ENCODE measurements at places on chromosomes 16 and 17. TPM values are rescaled to one million over a fixed set of nuclear protein-coding genes. Genes with fewer than 3 reads are reported as not detected.

FMNL1 gene
- total RNA-seq, result 3.5 TPM

DNA sequence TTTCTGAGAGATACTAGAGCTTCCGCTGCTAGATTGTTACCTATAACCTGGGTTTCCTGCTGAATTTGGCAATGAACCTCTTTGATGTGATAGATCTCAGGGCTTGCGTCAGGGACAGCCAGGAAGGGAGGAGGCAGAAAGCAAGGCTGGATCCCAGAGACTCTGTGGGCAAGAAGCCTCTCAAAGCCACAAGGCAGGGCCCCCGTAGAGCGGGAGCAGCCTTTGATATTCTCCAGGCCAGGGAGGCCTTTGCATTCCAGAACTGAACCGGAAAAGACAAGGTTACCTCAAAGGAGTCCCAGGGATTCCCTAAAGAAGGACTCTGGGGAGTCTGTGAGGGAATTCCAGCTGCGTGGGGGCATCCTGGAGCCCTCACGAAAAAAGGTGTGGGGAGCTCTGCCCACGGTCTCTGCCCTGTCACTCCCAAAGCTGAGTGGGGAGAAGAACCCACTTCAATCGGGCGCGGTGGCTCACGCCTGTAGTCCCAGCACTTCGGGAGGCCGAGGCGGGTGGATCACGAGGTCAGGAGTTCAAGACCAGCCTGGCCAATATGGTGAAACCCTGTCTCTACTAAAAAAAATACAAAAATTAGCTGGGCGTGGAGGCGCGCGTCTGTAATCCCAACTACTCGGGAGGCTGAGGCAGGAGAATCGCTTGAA, 14.3 kb upstream of the SCIMP start:
- no peak for DNase-seq

DNA sequence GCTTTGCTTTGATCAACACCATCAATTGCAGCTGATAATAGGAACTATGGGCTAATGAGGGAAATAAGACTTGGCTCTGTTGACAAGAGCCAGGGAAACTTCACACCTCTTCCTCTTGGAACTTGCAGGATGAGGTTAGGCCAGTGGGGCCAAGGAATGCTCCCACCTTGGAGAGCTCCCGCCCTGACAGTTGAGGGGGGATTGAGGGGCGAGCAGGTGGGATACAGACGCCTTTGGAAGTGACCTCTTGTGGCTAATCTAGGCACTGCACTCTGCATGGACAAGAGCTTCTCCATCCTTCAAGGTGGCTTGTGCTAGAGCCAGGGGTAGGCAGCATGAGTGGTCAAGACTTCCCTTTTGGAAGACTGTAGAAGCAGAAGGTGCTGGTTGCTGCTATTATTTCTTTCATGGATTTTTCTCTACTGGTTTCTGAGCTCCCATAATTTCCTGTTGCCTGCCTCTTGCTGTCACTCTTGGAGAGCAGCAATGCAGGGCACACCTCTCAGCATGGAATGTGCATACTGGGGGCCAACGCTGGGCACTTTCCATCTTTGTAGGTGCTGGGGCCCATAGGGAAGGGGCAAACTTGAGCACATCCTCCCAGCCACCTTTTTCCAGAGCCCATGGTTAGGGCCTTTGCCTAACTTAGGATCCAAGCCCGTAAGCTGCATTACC, 2.3 kb upstream of the PHF12 start:
- DNase-seq, result no peak

DNA sequence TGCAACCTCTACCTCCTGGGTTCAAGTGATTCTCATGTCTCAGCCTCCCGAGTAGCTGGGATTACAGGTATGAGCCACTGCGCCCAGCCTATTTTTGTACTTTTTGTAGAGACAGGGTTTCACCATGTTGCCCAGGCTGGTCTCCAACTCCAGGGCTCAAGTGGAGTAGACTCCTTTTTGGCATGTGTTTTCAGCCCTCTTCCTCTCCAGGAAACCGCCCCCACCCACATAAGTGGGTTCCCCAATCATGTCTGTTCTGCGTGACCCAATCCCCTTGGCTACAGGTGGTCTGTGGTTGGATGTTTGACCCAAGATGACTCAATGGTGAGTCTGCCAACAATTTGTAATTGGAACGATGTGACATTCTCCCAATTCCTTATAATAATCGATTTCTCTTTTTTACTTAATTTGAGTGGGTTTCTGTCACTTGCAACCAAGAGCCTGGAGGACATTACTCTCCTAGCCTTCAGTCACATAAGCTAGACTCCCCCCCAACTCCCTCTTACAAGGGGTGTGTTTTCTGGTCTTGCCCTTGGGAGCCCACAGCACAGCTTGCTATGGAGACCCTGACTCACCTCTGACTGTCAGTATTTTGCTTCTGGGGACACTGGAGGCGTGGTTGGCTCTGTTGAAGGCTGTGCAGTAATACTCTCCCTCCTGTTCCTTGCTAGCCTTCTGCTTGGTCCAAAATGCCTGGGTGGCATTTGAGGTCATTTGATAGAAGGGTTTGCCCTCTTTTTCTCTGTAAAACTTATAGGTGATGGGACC, 34.9 kb downstream of the PECAM1 start:
- no peak for DNase-seq

CES3 gene
- total RNA-seq, result 0.99 TPM

KCNH4 gene
- 0.30 TPM for total RNA-seq

TMEM88 gene
- total RNA-seq, result 27.6 TPM

NPIPA5 gene
- 0.69 TPM for total RNA-seq

DNA sequence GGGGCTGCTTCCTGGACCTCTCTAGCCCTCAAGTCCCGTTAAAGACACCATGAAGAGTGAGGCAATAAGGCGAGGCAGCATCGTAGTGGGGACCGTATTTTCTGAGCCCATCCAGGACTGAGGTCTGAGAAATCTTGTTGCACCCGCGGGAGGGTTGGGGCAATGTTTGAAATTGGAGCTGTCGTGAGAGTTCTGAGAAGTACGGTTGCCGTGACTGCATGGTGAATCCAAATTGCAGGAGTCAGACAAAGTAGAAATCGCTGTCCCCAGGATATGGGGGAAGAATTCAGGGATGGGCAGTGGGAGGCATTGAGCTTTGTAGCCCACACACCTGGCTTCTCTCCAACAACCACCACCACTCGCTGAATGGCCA, 42.0 kb upstream of the RPL38 start:
- no peak for DNase-seq

DNA sequence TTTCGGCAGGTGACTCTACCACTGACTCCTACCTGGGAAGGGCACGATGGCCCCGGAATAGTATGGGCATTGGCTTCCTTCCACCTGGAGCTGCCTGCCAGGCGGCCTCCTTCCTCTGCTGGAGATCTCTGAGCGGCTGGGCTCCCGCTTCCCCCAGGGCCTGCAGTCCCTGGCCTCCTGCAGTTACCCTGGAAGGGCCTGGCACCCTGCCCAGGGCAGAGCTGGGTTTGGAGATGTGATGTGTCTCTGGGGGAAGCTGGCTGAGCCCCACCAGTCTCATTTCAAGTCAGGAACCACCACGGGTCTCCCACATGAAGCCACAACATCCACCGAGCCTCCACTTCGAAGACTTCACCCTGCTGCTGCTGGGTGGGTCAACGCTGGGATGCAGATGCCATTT, 97.9 kb downstream of the IRF8 start:
- no peak for DNase-seq

- DNase-seq, result no peak
These were observed 185.5 kb downstream of the NTN1 start for GRCh38 chr17:9206741-9207332.

DNA sequence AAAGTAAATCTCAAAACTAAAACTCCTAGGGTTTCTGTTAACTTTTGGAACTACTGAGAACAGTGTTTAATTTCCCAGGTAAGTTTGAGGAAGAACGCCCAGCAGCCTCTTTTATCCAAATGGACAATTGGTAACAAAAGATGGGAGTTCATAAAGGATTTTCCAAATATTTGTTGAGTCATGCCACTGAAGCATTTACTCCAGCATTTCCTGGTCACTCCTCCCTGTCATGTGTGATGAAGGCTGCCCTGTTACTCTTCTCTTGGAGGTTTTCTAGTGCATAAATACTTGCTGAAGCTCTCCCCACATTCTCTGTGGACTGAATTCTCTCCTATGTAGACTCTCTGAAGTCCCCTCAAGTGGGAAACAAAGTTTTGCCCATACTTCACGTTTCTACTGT, 16.5 kb downstream of the ZNF75A start:
- DNase-seq, result no peak

TRAPPC2L gene
- total RNA-seq, result 36.3 TPM

- DNase-seq, result no peak
These were observed 238.8 kb downstream of the MRTFB start for GRCh38 chr16:14309906-14310305.

- no peak for DNase-seq
These were observed 25.9 kb downstream of the ZFHX3 start for GRCh38 chr16:73021866-73022495.

CCL4L2 gene
- 3.1 TPM for total RNA-seq

GLIS2 gene
- total RNA-seq, result 7.7 TPM

DNA sequence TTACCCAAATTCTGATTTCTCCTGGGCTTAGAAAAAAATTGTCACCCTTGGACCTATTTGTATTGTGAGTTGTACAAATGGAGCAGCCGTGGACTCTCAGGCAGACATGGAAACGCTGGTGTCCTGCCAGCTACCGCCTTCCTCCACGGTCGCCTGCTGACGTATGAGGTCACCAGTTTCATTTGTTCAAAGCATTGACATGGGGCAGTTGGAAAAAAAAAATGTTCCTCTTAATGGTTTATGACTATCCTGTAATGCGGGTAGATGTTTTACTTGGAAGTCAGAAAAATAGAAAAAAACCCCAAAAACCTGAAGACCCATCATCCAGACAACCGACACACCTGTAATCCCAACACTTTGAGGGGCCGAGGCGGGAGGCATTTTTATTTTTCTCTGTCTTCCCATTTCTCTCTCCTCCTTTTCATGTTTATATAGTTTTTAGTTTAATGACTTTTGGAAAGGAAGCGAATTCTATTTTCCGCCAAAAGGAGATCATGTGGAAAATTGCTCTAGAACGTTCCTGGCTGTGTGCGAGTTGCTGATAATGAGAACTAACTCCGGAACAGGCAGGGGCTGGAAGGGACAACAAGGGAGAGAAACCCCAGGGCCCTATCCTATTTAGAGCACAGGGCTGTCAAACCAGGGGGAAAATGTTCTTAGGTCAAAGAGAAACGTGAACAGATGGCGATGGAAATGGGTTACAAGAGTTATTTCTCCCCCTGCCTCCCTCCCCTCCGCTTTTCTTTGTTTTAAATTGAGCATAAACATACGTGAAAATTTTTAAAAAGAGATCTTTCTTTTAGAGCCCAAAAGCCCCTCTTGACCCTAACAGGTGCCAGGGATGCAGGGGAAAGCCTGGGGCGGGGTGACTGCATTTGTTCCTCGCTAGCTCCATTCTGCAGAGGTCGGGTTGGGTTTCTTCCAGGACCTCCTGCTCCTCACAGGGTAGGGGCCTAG, 13.7 kb downstream of the DNAH17 start:
- DNase-seq, result peak; percentile 44

CALB2 gene
- 16.6 TPM for total RNA-seq

DNA sequence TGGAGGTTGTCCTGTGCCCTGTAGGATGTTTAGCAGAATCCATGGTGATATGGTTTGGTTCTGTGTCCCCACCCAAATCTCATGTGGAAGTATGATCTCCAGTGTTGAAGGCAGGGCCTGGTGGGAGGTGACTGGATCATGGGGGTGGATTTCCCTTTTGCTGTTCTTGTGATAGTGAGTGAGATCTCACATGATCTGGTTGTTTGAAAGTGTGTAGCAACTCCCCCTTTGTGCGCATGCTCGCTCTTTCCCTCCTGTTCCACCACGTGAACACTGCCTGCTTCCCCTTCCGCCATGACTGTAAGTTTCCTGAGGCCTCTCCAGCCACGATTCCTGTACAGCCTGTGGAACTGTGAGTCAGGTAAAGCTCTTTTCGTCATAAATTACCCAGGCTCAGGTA, 61.9 kb downstream of the ARHGAP17 start:
- DNase-seq, result no peak

- DNase-seq, result no peak
These were observed 1.1 kb upstream of the DLX3 start for GRCh38 chr17:49996121-49996494.

DNA sequence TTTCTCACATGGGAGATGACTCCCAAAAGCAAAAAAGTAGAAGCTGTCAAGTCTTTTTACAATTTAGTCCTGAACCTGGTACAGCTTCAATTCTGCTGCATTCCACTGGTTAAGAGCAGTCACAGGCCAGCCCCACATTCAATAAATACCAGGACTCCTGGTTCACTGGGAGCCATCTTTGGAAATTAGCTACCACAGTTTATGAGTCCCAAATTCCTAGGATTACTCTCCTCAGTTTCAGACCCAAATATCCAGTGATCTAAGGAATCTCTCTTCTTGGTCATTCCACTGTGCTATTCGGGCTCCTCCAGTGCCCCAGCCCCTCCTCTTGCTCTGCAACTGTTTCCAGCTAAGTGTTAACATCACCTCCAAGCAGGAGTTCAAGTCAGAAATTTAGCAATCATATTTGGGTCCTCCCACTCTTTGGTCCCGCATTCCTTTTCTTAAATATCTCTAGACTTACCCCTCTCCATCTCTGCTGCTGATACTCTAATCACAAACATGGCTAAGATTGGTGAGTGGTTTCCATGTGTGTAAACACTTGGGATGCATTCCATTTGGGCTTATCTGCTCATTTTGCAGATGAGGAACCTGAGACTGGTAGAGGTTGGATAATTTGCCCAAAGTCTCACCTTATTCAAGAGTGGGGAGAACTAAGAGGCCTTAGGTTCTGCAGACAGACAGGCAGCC, 9.6 kb upstream of the WIPF2 start:
- DNase-seq, result no peak

MAP1LC3B gene
- total RNA-seq, result 66.5 TPM

DNA sequence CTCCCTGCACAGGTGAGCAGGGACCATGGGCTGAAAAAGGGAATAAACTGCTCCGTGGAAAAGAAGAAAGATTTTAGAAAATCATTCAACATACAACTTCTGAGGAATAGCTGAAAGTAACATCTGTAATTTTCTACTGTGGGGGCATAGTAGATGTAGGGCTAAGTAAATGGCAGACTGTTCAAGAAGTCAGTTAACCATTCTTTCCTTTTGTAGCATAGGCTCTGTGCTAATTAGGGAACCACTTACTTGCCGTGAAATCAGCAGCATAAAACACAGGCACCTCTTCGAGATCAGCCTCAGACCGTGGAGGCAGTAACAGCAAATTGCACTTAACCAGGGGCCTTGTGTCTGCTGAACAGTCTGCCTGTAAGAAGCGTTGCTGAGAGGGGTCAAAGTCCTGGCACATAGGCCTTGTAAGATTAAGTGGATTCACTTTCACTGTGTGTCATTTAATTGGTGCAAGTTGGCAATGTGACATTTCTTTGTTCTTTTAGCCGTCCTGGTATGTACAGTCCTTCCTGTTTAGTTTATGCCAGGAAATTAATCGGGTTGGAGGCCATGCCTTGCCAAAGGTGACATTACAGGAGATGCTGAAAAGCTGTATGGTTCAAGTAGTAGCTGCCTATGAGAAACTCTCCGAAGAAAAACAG, 10.4 kb downstream of the COG1 start:
- no peak for DNase-seq

ZDHHC7 gene
- total RNA-seq, result 30.3 TPM

HS3ST2 gene
- 8.1 TPM for total RNA-seq

PRCD gene
- total RNA-seq, result 4.0 TPM

RANBP10 gene
- 8.2 TPM for total RNA-seq

DNA sequence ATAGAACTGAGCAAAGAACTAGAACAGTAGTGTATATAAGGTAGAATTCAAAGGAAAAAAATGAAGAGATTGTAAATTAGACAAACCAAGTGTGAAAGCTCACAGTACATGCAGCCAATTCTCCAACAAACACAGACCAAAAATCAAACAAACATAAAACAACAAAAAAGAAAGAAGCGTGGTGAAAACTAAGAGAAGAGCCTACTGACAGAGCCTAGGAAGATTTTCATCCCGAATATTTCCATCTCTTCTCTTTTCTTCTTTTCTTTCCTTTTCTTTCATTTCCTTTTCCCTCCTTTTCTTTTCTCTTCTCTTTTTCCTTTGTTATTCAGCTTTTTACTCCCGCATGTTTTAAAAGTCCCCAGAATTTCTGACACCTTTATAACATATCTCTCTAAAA, 1103.6 kb downstream of the CDH8 start:
- no peak for DNase-seq

Data from spinal cord (tissue), 10 donors.